Inflammatory macrophage treated with lipopolysaccharide for 4 hours (primary cell): ENCODE measurements at places on chromosomes 12 and 14.

DNA sequence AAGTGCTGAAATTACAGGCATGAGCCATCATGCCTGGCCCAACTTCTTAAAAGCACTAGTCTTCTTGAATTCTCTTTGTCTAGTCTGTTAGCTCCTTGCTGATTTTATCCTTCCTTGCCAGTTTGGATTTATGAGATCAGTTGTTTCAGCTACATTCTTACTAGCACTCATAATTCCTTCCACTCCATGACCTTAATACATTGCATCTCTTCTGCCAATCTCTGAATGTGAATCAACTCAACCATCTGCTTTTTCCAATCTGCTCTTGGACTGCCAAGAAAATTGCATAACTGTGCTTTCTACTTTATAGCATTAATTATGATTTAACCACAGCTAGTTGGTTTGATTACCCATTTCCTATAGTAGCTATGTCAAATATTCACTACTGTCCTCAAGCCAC is 14.9 kb upstream of the HEATR5A start:
- DNase-seq, result no peak

DNA sequence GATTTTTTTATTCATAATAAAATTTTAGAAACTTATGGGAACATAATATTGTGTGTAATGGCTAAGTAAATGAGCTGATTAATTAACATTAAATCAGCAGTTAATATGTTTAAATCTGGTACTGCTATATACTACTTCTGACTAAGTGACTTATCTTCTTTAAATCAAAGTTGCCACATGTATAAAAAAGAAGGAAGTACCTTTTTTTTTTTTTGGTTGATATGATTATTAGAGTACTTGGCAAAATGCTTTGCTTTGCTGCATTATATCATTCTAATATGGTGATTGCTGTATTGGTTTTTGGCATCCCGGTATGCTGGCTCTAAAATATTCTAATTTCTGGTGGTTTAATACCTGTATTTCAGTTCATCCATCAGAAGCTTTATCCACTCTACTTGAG is 319.1 kb upstream of the RGS6 start:
- peak; percentile 15 for DNase-seq

DNA sequence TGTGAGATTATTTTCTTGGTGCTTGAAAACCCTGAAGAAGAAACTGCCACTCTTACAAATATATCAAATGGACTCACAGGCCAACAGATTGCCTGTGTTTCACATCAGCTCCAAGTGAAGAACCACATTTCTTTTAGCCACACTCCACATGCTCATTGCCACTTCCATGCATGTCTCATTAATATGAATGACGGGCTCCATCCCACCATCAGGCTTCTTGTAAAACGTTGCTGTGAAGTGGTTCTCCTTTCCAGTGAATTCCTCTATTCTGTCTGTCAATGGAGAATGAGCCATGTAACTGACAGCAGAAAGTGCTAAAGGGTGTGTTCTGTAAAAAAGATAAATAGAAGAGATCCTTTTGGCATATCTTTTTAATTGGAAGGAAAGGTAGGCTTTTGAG is 188.2 kb upstream of the RMST start:
- DNase-seq, result no peak

GRCh38 chr14:101499080-101499479 is 62.2 kb upstream of the DIO3 start:
- DNase-seq, result no peak

DNA sequence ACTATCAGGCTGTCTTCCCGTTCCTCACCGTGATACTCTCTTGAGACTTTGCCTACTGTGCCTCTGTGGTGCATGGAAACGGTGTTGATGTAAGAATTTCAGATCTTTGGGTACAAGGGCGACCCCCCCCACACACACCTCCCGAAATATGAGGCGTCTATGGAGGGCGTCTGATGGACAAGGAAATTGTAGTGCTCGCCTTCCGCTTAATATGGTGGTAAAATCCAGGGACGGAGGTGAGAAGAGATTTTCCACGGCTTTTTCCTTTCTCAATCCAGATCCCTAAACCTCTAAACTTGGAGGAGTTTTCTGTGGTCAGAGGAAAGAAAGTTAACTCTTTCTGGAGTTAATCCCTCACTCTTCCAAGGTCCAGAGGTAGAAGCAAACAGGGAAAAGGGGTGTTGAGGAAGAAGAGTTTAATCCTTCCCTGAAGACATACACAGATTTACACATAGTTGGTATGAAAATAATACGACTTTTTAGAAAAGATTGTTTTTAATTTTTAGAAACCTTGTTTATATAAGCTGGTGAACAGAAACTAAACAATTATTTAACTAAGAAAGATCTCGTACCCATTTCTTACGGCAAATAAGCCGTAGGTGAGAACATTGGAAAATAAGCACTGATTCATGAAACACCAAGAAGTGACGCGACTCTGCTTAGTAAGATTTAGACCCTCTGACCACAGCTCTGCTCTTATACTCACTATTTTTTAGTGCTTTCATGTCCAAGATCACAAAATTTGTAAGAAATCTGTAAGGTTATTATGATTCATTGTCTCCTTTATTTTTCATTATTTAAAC is 23.1 kb upstream of the RNASE12 start:
- no peak for DNase-seq

DNA sequence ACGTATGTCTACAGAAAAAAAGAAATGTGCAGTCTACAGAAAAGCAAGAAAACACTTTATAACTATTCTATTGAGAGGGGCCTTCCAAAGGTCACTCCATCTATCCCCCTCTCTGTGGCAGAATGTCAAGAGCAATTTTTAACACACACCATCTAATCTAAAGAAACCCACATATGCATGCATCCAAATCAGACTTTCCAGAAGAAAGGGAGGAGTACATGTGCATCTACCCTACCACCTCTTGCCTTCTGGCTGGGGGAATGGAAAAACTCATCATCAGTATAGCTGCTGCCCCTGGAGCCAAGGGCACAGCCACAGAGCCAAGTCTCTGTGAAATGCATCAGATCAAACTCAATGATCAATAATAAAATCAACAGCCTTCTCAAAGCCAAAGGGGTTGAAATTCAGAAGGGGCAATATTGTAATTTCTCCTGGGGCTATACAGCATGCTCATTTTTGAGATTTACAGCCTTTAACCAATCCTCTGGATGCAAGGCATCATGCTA is 63.9 kb downstream of the ANO2 start:
- no peak for DNase-seq

DNA sequence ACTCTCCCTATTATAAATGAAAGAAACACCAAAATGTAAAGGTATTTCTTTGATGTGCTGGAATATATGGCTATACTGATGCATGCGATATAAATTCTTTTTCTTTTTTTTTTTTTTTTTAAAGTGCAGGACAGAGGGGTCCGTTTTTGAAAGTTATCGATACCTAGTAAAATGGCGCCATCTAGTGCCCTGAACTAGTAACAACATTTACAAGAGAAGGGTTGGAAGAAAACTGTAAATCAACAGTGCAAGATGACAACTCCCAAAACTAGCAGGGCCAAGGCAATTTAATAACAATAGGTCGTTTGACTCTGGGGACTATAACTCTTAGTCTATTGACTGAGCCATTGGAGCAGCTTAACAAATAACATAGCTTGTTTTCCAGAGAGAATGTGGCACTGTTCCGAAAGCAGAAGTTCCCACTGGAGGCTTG is 137.7 kb downstream of the SPTSSA start:
- DNase-seq, result peak; percentile 48

DNA sequence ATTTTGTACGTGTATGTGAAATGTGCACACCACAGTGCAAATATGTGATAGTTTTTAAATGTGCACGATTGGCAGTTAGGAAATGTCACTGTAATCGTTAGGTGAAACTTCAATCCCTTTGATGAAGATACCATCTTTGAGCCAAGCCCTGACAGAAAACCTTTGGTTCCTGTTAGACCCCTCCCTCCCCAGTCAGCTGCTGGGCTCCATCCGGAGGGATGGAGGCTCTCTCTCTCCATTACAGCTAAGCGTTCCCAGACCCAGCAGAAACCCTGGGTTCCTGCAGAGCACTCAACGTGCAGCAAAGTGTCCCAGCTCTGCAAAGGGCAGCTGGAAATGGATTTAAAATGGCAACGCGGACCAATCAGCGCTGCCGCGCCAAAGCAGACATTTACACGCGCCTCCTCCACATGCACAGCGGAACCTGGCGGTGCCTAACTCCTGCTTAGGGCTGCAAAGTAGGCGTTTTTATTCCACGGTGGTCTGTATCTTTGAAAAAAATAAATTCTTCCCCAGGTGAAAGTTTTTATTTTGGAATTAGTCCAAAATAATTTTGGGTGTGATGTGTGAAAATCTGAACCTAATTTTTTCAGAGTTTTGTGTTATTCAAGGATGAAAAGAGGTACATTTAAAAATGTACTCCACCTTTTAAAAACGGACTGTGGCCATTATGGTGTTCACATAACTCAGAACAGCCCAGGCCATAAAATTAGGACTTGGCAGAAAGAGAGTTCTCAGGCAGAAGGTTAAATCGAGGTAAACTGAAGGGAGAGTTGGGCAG is 1.4 kb upstream of the HMGA2 start:
- DNase-seq, result no peak

- no peak for DNase-seq
These were observed 70.4 kb downstream of the TXNDC16 start for GRCh38 chr14:52481864-52482263.

- DNase-seq, result peak; percentile 14
These were observed 34.1 kb upstream of the ITPR2 start for GRCh38 chr12:26867080-26867479.

- DNase-seq, result no peak
These were observed 221.2 kb downstream of the PPM1H start for GRCh38 chr12:62713723-62714122.

- DNase-seq, result peak; percentile 1
These were observed 37.8 kb downstream of the TMX1 start for GRCh38 chr14:51277753-51278415.

DNA sequence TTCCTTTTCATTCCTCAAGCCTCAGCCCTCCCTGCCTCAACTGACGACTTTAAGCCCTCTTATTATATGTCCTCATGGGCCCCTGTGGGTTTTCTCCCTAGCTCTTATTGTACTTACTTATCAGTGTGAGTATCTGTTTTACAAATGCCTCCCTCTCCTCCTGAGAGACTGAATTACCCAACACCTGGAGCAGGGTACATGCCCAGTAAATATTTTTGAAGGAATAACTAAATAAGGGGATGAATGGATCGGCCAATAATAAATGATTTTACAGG is 95.8 kb upstream of the SLC35F4 start:
- DNase-seq, result no peak

DNA sequence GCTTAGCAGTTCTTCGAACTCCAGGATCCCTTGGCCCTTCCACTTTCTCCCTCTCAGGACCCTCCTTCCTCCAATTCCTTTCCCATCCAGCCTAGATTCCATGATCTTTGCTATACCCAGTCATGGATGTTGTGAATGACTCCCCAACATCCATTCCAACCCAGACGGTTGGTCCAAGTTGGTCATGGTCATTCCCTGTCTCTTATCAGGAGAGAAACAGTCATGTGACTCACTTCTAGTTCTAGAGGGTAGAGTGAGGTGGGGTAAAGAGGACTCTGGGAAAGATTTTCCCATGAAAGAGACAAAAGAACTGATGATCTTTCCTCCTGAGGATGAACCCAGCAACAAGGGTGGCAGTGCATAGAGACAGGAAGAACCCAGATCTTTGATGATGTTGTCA is 9.2 kb upstream of the P2RX7 start:
- DNase-seq, result no peak

DNA sequence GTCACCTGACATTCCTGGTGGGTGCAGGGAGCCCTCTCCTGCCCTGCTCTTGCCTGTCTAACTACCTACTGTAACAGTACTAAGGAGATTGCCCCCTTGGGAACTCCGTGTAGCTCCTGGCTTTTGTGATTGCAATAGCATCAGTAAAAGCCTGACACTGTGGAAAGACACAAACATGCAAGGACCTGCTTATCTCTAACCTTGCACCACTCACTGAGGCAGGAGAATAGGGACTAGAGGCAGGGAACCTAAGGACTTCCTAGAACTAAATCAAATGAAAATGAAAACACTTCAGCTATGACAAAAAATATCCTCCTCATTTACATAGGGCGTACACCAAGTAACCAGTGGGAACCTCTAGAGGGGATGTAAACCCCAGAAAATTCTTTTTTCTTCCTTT is 28.5 kb downstream of the TUBA1A start:
- peak; percentile 47 for DNase-seq

GRCh38 chr12:29768372-29768771 is 15.4 kb downstream of the TMTC1 start:
- DNase-seq, result no peak

- no peak for DNase-seq
These were observed 399.4 kb downstream of the NELL2 start for GRCh38 chr12:44476683-44477082.

GRCh38 chr12:11457996-11458645 is 62.8 kb upstream of the PRB2 start:
- no peak for DNase-seq

DNA sequence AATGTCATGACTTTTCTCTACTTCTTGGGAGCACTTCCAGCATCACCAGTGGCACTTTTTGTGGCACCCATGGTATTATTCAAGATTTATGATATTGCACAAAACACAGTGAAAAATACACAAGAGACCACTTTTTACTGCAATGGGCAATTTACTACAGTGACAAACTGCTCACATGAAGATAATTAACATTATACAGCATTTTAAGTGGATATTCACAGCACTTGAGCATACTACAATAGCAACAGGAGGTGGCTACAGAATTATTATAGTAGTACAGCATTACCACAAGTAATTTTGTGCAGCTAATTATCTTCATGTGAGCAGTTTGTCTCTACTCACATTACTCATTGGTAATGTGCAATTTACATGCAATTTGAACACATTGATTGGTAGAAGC is 18.3 kb downstream of the IL26 start:
- DNase-seq, result no peak

- DNase-seq, result no peak
These were observed 10.2 kb upstream of the BHLHE41 start for GRCh38 chr12:26135010-26135420.

DNA sequence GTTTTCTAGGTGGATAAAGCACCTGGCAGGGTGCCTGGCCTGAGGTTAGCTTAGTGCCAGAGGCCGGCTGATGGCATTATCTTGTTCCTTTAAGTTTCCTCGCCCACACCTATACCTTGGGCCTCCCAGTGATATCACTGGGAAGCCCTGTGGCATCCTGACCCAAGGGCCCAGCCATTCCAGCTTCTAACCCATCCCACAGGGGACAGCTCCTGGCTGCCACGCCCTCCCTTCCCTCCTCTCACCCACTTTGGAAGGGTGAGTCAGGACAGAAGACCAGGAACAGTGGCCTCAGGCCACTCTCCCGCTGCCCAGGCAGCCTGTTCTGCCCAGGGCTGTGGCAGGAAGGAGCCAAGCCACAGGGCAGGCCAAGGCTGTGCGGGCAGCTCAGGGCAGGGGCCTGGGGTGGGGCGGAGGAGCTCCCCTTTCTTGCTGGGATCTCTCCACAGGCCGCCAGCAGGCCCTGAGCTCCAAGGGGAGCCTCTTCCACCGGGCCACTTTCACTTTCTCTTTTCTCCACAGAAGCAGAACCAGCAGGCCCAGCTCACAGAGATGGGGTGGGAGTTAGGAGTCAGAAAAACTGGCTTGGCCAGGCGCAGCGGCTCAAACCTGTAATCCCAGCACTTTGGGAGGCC is 75.1 kb downstream of the IRF2BPL start:
- DNase-seq, result peak; percentile 91

DNA sequence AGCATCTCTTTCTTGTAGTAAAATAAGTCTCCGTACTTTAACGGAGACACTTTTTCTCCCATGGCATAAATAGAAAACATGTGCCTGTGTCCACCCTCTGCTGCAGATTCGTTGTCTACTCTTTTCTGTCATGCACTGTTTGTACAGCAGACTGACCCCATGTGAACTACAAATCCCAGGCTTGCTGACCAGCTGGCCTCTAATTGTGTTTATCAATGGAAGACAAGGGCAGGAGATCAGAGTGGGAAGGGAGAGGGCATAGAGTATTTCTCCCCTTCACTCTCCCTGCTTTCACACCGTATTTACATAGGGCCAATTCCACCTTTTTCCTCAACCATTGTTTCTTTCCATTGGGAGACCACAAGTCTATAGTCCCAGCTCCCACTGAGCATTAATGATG is 31.0 kb upstream of the TMTC2 start:
- DNase-seq, result no peak
